Upper lobe of left lung (tissue), 6 donors: ENCODE measurements at places on chromosomes 1 and 21.
A peak's percentile ranks its signal among the peaks of the same experiment; 100 is the strongest.

DNA sequence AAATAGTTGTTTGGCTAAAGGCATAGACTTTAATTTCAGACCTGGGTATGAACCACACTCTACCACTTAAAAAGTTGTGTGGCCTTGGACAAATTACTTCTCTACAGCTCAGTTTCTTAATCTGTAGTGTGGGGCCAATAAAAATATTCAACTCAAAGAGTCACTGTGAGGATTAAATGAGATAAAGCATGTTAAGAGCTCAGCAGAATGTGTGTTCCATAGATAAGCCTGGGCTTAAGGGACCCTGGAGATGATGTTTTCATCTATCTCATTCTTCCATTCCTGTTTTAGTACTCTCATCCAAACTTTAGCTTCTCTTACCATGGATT, 17.7 kb downstream of the S100A10 start:
- DNase-seq, result no peak

GRCh38 chr21:40681164-40681859, 165.6 kb downstream of the DSCAM start:
- DNase-seq, result peak; percentile 32

DNA sequence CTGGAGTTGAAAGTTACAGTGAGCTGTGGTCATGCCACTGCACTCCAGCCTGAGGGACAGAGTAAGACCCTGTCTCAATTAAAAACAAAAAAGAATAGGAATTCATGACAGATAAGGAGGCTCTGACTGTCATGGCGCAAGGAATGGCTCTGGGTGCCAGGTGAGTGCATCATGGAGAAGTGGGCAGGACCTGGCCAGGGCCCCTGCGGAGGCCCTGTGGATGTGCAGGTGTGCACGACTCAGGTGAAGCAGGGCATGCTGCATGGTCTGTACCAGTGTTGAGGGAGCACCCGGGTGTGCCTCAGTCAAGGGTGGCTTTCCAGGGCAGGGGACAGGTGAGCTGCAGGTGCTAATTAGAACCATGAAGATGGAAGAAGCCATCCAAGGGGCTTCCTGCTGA, 14.0 kb downstream of the SLC1A7 start:
- no peak for DNase-seq

- DNase-seq, result no peak
Observed at GRCh38 chr1:159921251-159921650, 4.1 kb downstream of the TAGLN2 start.

DNA sequence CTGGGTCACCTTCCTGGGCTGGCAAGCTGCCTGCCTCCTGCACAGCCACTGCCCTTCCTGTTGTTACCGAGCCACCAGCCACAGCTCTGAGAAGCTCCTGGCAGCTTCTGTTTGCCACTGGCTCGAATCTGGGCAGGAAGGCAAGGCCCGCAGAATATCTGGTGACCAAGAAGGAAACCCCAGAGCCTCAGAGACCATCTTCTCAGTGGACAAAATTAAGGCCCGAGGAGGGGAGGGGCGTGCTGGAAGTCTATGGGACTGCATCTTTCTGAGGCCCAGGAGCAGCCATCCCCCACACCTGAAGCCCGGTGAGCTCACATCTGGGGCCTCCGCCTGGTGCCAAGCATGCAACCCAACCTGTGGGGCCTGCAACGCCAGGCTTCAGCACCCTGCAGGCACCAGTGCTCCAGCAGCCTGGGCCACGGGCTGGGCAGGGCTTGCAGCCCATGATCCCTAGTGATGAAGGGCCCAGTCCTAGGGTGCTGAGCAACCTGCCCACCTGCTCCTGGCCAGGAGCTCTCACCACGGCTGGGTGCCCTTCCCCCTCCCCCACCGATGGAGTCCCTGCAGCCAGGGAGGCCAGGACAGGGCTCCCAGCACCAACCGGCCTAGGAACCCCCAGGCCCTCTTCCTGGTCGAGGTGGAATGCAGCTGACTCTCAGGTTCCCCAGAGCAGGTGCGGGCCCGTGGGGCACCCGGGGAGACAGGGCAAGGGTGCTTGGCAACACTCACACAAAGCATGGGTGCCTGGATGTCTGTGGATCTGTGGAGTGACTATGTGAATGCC, 879 bp downstream of the CPTP start:
- no peak for DNase-seq

DNA sequence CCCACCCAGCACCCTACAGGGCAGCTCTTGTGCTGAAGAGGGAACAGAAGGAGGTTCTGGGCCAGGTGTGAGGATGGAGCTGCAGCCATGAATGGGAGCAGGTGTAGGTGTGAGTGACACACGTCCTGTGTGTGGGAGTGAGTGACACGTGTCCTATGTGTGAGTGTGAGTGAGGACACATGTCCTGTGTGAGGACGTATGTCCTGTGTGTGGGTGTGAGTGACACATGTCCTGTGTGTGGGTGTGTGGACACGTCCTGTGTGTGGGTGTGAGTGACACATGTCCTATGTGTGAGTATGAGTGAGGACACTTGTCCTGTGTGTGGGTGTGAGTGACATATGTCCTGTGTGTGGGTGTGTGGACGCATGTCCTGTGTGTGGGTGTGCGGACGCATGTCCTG, 26.4 kb downstream of the MEGF6 start:
- DNase-seq, result no peak

DNA sequence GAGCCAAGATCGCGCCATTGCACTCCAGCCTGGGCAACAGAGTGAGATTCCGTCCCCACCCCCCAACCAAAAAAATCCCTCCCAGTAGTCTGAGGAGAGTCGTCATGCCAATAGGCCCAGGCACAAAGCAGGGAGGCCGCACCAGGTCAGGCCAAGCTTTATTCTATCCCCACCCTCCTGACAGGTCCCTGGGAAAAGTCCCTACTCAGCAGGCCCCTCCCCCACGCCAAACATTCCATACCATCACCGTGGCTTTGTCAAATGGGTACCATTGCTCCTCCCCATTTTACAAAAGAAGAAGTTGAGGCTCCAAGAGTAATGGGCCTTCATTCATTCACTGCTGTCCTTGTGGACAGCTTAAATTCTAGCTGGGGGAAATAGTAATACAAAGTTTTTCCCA, 5.3 kb downstream of the GPR3 start:
- DNase-seq, result no peak

GRCh38 chr1:17923666-17924065, 168.5 kb downstream of the ACTL8 start:
- no peak for DNase-seq

- DNase-seq, result no peak
Observed at GRCh38 chr21:37292941-37293340, 25.8 kb upstream of the VPS26C start.

- DNase-seq, result no peak
Observed at GRCh38 chr1:20753589-20753988, 21.1 kb upstream of the SH2D5 start.

- DNase-seq, result no peak
Observed at GRCh38 chr1:91732291-91733107, 153.5 kb downstream of the TGFBR3 start.

- no peak for DNase-seq
Observed at GRCh38 chr1:165451691-165452090, 6.8 kb upstream of the RXRG start.

DNA sequence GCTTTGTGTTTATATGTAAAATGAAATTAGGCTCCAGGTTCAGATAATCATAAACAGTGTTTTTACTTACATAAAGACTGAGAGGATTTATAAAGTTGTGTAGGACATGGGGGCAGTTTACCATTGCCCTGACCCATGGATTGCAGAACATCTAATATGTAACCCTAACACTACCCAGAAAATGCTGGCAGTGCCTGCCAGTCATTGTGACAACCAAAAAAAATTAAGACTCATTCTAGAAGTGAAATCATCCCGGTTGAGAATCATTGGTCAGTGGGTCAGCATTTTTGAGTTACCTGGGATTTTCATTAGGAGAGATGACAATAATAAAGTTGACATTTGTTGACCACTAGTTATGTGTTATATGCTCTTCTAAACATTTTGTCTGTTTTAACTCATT, 31.2 kb upstream of the THEM4 start:
- DNase-seq, result no peak

DNA sequence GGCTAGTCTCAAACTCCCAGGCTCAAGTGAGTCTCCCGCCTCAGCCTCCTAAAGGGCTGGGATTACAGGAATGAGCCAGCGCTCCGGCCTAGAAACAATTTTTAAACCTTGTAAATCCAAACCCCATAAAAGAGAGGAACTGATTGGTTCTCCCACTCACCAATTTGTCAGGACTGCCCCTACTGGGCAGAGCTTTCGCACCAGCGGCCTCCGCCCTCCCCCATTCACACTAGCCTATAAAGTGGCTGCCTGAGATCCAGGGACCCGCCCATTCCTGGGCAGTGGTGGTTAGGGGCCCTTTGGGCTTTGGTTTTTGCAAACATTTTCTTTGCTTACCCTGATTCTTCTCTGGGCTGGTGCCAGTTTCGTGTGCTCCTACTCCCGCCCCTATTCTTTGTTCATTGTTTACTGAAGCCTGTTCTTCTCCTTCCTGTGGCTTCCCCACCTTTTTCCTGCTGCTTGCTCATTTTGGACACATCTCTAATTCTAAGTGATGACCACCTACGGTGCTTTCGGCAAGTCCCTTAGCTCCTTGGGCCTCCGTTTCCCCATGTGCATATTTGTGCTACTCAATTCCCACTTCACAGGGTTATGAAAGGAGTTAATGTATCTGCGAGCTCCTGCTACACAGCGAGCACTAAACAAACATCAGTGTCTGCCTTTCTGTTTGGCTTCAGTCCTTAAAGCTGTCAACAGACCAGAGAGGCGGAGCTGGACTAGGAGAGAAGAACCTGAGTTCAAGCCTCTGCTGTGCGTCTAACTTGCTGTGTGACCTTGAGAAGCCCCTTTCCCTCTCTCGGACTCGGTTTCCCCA, 39.8 kb upstream of the CLIC4 start:
- no peak for DNase-seq

DNA sequence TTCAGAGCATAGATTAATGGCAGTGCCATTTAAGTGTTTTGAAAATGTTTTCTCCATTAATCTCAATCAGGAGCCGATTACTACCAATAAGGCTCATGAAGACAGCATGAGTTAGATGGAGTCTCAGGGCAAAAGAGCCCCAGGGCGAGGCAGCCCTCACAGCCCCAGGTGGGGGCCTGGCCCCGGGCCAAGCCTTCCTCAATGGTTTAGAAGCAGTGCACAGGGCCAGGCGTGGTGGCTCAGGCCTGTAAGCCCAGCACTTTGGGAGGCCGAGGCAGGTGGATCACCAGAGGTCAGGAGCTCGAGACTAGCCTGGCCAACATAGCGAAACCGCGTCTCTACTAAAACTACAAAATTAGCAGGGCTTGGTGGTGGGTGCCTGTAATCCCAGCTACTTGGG, 348.1 kb upstream of the VAMP3 start:
- peak; percentile 54 for DNase-seq

DNA sequence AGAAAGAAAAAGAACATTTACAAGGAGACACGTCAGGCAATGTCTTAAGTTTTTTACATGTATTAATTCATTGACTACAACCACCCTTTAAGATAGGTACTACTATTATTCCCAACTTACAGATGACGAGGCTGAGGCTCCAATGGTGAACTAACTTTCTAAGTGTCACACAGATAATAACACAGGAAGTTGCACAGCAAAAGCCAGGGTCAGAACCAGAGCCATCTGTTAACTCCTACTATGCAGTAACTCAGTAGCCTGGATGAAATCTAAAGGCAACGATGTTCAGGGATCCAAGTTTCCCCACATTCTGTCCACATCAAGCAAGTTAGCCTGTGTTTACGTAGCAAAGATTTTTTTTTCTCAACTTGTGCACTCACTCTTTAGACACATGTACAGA, 371.7 kb downstream of the PTPRC start:
- no peak for DNase-seq

DNA sequence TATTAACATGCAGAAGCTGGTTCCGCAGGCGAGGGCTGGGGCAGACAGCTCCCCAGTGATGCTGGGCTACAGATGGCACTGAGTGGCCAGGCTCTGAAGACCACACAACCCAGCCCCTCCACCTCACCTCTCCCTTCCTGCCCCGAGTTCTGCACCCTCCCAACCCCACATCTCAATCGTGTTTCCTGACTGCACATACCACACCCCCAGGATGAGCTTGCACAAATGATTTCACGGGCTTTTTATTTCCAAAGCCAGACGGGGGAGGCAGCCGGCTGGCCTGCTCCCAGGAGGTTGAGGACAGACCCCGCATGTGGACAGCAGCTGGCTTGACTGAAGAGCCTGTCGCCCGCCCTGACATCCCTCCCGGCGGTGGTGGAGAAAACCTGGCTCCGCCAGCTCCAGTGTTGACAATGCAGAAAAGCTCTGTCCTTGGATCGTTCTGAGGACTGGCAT, 21.4 kb upstream of the ALDH4A1 start:
- no peak for DNase-seq

GRCh38 chr1:214717351-214717750, 114.4 kb downstream of the CENPF start:
- no peak for DNase-seq

DNA sequence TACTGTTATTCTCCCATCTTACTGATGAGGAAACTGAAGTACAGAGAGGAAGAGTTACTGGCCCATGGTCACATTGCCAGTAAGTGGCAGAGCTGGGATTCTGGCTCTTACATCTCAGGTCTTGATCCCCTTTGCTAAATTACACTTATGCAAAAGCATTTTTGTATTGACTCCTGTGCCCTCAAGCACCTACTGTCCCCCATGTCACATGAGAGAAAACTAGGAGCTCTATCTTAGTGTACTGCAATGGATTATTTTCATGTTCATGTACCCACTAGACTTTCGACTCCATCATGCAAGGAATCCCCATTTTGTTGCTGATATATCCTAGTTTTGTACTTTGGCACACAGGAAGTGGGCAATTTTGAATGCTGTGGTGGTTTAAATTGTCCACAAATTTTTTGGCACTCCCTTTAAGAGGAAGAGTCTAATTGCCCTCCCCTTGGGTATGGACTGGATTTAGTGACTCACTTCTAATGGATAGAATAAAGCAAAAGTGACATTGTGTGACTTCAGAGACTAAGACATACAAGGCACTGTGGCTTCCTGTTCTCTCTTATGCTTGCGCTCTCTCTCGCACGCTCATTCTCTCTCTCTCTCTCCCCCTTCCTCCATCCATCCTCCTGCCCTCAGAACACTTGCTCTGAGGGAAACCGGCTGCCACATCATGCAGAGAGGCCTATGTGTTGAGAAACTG, 43.5 kb upstream of the JAK1 start:
- DNase-seq, result no peak

- no peak for DNase-seq
Observed at GRCh38 chr1:6097824-6098223, 52.1 kb downstream of the KCNAB2 start.
